ENCODE measurements at places on chromosomes 7 and 10.
A peak's percentile ranks its signal among the peaks of the same experiment; 100 is the strongest.

GRCh38 chr7:8435590-8436545, 2.5 kb downstream of the NXPH1 start:
- DNase-seq, result peak; percentile 54

- no peak for DNase-seq
These were observed 23.5 kb downstream of the PTPRN2 start for GRCh38 chr7:158563911-158564662.

GRCh38 chr7:91034459-91035368, 229.5 kb upstream of the FZD1 start:
- DNase-seq, result peak; percentile 39

- no peak for DNase-seq
These were observed 245.0 kb downstream of the FOXP2 start for GRCh38 chr7:114659409-114660125.

DNA sequence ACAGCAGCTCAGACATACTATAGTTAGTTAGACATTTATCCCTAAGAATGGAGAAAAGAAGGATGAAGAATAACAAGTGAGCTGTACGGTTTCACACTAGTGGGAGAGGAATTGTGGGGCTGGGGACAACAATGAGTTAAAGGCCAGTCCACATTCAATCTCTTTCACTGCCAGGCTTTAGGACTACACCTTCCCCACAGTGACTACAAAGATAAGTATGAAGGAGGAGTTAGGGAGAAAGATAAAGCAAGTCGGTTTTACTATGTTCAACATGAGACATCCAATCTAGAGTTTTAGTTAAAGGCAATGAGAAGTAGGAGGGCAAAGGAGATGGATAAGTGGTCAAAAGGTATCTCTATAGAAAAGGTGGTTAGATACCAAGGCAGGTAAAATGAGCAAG, 16.3 kb downstream of the ARHGAP12 start:
- no peak for DNase-seq

DNA sequence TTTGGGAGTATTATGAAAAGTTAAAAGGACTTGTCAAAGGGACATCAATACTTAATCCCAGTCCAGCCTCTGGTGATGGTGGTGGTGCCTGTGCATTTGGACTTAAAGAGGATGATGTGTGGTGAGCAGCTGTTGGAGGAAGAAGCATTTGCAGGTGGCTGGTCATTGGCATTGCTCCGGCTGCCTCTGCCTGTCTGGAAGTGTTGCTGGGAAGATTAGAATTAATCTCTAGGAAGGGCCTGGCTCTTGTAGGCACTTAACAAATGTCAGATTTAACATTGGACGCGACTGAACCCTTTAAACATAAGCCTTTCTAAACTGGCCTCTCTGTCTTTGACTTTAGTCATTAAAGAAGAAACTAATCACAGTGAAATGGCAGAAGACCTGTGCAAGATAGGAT, 58.8 kb downstream of the FIGNL1 start:
- no peak for DNase-seq

- no peak for DNase-seq
These were observed 3.4 kb downstream of the ZNF239 start for GRCh38 chr10:43570971-43571370.

DNA sequence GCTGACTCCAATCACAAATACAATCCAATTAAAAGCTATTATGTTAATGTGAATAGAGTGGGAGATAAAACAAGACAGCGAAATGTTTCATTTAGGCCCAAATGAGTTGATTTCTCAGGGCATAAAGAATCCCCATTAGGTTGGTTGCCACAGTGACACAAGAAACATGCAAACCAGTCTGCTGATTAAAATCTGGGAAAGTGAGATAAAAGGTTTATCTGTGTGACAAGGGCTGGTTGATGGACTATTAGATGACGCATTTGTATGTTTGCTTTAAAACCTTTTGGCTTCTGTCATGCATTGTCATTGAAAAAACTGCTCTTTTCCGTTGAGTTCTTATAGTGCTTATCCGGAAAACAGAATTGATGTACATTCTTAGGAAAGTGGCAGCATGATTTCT, 658.2 kb downstream of the GATA3 start:
- no peak for DNase-seq

DNA sequence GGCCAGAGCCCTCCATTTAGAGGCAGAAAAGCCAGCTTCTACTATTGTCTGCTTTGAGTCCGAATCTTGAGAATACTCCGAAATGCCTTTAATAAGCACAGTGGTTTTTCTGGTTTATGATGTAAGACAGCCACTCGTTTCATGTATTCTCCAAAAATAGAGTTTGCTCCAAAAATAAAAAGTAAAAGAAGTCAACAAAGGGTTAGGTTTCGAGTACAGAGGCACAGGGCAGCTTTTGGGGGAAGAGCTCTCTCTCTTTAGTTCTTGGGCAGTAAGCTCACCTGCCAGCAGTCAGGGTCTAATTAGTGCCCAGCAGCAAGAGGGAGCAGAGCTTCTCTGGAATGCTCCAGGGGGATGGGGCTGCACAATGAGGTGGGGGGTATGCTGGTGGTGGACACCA, 20.2 kb downstream of the CREB3L2 start:
- DNase-seq, result no peak

DNA sequence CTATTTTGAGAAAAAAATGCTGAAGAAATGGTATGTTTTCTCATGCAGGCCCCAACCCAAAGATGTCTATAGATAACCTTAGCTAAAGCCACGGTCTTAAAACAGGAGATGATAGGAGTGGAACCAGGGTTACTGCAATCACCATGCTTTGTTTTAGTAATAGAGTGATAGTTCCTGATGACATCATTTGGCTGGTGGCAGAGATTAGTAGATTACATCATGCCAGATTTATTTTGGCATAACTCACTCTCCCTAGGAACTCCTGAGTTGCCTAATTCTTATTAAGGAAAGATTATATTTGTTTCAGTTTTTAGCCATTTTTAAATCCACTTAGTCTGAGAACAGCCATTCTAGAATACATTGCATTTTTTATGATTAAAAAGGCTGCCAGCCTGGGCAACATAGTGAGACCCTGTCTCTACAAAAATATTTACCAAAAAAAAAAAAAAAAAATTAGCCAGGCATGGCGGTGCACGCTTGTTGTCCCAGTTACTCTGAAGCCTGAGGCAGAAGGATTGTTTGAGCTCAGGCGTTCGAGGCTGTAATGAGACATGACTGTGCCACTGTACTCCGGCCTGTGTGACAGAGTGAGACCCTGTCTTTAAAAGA, 17.8 kb downstream of the ENO4 start:
- no peak for DNase-seq

- peak; percentile 4 for DNase-seq
These were observed 15.2 kb downstream of the ITPRIP start for GRCh38 chr10:104323085-104323484.

GRCh38 chr10:75405598-75406461, 4.3 kb upstream of the ZNF503 start:
- DNase-seq, result no peak

DNA sequence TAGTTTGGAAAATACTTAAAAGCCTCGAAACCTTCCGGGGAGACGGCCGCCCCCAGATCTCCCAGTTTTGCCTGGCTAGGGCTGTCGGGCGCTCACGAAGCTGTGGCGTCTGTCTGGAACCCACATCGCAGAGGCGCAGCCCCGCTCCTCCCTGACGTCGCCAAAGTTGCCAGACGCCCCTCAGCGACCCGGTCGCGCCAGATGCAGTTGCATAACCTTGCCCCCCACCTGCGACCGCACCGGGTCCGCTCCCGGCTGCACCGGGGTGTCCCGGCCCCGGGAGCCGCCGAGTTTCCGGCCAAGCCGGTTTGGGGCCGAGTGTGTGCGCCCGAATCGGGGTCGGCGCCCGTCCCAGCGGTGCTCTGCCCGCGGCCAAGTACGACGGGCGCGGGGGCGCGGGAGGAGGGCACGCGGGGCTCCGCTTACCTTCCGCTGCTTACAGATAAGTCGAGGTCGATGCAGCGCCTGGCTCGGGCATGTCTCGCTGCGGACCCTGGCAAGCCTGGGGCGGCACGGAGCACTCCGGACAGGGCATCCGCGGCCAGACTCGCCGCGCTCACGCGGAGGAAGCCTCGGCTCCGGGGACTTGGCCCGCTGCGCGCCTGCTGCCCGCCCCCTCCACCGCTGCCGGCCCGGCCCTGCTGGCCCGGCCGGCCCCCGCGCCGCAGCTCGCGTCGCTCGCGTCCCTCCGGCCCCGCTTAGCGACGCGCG, 665 bp downstream of the INSYN2A start:
- DNase-seq, result no peak

- DNase-seq, result peak; percentile 20
These were observed 207.8 kb upstream of the ETV1 start for GRCh38 chr7:14197280-14197679.

GRCh38 chr10:127413326-127413725, 135.8 kb upstream of the NPS start:
- DNase-seq, result no peak

DNA sequence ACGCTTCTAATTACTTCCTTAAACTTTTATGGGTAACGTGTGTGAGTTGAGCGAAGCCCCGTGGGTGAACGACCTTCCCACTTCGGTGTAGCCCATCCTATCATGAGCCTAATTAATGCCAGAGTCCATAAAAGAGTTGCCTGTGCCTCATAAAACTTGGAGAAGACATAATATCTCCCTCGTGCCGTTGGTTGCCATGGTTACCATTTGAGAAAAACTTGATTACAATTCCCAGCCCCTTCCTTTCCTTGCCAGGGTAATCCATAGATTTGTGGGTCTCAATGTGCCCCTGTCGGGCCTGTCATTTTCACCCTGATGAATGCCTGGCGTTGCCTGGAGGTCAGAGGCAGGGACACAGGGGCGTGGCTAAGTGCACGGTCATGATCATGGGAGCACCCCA, 127.1 kb downstream of the GLRX3 start:
- no peak for DNase-seq

DNA sequence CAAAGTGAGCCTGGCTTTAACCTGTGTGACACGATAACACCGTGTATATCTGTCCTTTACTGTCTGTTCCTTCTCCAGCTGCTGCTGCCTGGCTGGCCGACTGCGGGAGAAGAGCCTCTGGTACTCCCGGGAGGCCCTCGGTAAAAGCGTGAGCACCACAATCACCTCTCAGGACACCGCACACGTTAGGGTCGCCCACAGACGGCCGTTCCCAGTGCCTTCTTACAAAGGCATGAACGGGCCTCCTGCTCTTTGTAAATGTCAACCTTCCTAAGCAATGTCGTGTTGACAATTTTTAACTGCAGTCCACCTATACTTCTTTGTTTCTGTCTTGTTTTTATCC, 177.6 kb downstream of the DIP2C start:
- DNase-seq, result no peak

- DNase-seq, result no peak
These were observed 67.4 kb downstream of the FOXP2 start for GRCh38 chr7:114481999-114482398.

DNA sequence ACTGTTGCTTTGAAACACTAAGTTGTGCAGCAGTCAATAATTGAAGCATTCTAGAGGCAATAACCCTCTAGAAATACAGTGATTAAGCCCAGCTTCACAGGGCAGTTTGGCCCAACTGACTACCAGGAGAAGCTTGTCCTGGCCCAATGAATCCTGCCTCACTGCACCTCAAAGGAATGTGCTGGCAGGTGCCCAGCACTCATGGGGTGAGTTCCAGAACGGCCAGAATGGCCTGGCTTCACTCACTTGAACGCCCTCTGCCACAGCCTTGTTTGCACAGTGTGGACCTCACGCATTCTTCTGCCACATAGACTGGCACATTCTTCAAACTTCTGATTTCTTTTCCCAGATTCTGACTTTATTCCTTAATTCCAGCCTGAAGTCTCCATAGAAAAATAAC, 6.6 kb upstream of the ITIH2 start:
- DNase-seq, result no peak

- DNase-seq, result no peak
These were observed 2.7 kb downstream of the STK17A start for GRCh38 chr7:43585562-43585961.

DNA sequence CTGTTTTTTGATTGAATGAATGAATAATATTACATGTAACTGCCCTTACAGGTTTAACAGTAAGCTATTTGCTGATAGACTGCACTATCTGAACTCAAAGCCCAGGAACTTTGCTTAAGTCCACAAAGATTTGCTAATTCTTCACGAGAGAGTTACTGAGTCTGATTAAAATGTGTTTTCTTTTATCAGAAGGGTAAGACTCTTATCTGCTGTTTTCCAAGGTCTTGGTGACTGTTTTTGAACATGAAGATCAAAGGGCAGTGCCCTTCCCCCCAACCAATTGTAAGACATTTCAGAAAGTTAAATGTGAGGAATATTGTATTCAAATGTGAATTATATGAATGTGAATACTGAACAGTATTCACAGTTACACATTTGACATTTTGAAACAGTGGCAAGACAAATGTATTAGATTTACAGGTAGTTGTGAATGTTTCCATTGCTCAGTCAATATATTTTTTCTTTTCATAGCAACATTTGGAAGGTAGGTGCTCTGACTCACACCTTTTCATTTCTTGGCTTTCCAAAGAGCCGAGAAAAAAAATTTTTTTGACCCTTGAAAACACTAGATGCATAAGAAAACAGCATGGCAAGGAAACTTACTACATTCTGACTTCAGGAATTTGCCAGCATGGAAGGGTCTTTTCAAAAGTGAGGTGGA, 62.7 kb downstream of the DKK1 start:
- DNase-seq, result no peak

DNA sequence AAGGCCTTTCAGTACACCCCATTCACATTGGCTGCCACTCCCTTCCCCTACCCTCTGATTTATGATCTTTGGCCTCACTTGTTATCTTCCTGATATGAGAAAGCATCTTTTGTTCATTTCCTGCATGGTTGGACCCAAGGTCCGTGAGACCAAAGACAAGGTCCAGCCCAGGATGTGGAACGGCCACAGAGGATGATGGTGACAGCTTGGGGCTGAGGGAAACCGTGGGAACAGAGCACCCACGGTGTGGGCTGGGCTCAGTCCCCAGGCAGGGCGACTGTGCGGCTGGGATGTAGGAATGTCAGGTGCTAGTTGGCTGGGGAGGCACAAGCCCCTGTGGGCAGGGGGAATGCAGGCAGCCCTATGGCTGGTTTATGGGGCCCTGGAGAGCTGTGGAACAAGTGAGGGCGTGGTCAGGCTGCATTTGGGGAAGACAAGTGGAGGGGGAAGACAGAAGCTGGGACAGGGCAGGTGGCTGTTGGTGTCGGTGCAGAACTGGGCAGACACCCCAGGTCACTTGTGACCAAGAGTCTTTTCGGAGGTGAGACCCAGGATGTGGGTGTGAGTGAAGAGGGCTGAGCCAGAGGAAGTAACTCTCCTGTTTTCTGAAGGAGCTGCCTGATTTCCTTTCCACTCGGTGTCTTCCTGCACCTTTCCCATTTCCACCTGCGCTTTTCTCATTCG, 51.7 kb upstream of the IGFBP3 start:
- no peak for DNase-seq

DNA sequence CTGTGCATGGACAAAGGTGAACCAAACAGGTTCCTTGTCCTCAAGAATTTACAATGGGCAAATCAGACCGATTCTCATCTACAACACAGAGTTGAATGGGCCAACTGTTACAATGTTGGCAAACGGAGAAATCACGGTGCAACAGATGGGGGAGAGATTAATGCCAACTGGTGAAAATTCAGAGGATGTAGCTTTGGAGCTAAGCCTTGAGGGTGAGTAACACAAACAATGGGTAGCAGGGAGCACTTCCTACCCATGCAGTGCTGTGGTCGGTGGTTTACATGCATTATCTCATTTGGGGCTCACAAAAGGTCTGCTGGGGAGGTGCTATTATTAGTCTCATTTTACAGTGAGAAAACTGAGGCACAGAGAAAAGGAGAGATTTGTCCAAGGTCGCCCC, 902 bp upstream of the NFE2L3 start:
- DNase-seq, result no peak

GRCh38 chr10:110200503-110200902, 6.9 kb upstream of the MXI1 start:
- DNase-seq, result no peak

Data from adrenal gland (tissue), 19 donors.